NCI-H510A (cell line): ENCODE measurements at places on chromosomes 5 and 9.

DNA sequence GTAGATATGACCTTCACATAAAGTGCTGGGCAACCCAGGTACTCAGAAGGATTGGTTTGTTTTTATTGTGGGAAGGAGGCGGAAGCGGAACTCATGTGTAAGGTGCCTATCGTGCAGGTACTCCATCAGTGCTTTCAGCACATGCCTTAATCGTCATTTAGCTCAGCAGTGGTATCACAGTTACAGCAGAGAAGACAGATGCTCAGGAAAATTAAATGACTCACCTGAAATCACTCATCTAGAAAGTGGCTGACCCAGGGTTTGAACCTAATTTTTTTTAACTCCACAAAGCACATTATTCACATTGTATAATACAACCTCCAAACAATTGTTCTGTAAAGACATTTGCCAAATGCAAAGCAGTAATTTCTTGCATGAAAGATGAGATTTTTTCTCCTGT is 2.2 kb downstream of the C5orf46 start:
- DNase-seq = no peak

DNA sequence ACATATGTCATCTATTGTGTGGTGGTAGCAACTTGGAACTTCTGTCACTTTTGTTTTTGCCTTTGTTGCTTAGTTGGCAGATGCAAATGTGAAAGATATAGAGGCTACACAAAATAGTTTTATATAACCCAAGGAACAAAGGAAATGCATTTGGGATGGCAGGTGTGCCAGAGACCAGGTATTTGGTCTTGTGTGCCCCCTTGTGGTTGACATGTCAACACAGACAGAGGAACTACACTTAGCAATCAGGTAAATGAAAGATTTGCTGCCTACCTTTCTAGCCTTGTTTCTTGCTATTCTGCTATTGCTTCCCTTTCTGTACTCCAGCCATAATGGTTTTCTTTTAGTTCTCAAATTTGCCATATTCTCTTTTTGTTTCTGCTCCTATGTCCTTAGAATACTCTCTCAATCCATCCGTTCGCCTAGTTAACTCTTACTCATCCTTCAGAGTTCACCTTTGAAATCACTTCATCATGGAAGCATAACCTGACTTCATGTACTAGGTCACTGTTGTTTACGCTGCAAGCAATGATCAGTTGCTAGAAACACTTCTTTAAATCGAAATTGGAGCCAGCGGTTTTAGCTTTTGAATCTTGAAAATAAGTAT is 119.5 kb downstream of the TRPM3 start:
- DNase-seq = peak; percentile 1

GRCh38 chr5:158198636-158199035 is 339.7 kb upstream of the CLINT1 start:
- no peak for DNase-seq

GRCh38 chr9:80555782-80556325 is 984.1 kb downstream of the TLE4 start:
- no peak for DNase-seq

- DNase-seq = no peak
Observed at GRCh38 chr5:151271336-151271735, 18.4 kb downstream of the GM2A start.

DNA sequence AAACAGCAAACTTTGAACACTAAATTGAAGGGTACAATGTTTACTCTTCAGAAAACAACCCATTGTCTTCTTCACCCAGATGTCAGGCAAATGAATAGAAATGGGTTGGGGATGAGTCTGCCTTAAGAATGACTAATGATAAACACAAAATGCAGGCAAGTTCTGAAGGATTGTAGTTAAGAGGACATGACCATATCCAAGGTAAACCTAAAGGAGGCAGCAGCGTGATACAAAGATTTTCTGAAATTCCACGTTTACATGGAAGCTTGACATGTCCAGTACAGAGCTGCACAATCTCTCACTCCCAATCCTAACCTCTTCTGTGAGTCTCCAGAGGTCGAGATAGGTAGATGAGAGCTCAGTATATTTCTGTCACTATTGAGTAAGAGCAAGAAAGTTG is 1263.2 kb upstream of the CDH6 start:
- DNase-seq = no peak
